T-helper 1 cell (primary cell): ENCODE measurements at places on chromosomes 13 and 19.

GRCh38 chr13:52033039-52033438 is 8.5 kb downstream of the UTP14C start:
- DNase-seq = no peak

DNA sequence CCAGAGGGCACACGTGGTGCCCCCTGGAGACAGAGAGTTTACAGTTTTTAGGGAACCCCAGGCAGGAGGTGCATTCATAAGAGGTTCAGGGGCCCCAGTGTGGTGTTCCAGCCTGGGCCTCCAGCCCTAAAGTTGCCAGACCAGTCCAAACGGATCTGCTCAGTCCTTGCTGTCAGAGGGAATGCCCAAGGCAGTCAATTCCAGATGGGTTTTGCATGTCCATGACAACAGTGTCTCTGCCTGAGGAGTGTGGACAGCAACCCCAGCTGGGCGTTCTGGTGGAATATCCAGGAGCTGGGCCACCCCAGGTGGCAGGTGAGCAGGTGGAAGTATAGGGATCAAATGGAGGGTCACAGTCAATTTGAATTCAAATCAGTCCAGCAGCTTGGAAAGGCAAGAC is 25.3 kb downstream of the FBXO27 start:
- DNase-seq = no peak

DNA sequence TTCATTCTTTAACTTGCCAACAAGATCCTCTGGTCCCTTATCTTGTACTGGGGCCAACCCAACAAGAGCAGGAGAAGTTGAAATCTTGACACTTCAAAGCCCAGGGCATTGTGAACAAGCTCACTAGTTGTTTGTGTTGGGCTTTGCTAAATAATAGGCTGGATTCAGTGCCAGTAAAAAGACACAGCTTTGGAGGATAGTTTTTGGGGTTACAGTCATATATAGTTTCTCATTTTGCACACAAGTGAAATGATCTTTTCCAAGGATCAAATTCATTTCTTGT is 30.3 kb upstream of the LRCH1 start:
- DNase-seq = no peak

- DNase-seq = peak; percentile 87
Observed at GRCh38 chr19:17469481-17470067, 750 bp upstream of the SLC27A1 start.

GRCh38 chr19:21358768-21359451 is at the start of gene ZNF738:
Gene ZNF738, plus strand, starts transcription at chr19:21359000. Its CDS starts 141 bp downstream, at chr19:21359141.
- peak; percentile 80 for DNase-seq

GRCh38 chr13:38620876-38621275 is 66.0 kb upstream of the FREM2 start:
- DNase-seq = no peak

DNA sequence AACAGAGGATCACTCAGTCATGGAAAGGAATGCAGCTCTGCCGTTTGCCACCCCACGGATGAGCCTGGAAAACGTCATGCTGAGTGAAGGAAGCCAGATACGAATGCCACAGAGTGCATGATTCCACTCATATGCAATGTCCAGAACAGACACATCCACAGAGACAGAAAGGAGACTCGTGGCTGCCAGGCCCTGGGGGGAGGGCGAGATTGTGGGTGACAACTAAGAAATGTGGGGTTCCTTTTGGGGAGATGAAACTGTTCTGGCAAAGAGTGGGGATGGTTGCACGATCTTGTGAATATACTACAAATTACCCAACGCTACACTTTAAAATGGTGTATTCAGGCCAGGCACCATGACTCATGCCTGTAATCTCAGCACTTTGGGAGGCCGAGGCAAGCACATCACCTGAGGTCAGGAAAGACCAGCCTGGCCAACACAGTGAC is 27.2 kb upstream of the NAPA start:
- DNase-seq = no peak

GRCh38 chr13:76048675-76049375 is 412.7 kb downstream of the LMO7 start:
- no peak for DNase-seq

DNA sequence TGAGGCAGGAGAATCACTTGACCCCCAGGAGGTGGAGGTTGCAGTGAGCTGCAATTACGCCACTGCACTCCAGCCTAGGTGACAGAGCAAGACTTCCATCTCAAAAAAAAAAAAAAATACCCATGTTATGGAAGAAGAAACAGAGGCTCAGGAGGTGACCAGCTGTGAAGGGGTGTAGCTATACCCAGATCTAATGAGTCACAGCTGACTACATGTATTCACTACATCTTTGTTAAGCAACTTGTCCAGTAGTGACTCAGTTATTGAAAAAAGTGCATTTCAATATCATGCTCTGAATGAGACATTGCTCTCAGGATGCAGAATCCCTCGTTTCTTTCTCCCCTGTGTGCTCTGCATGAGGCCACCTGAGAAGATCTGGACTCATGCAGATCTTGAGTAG is 16.1 kb upstream of the SPART start:
- DNase-seq = no peak

DNA sequence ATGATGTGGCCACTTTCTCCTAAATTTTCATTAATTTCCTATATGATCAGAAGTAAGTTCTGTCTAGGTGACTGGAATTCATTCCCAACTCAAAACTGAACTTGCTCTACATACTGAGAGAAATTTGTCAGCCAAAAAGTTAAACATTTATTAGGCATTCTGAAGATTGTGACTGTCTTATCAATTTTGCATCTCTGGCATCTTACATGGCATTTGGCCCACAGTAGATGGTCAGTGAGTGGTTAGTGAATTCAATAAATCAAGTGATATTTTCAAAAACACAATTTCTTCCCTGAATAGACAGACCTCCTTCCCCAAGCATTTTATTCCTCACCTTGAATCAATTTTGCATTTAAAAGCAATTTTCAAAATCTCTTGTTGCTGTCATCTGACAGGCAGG is 363.2 kb upstream of the NBEA start:
- DNase-seq = no peak

- DNase-seq = no peak
Observed at GRCh38 chr13:38412266-38412665, 62.6 kb downstream of the UFM1 start.

DNA sequence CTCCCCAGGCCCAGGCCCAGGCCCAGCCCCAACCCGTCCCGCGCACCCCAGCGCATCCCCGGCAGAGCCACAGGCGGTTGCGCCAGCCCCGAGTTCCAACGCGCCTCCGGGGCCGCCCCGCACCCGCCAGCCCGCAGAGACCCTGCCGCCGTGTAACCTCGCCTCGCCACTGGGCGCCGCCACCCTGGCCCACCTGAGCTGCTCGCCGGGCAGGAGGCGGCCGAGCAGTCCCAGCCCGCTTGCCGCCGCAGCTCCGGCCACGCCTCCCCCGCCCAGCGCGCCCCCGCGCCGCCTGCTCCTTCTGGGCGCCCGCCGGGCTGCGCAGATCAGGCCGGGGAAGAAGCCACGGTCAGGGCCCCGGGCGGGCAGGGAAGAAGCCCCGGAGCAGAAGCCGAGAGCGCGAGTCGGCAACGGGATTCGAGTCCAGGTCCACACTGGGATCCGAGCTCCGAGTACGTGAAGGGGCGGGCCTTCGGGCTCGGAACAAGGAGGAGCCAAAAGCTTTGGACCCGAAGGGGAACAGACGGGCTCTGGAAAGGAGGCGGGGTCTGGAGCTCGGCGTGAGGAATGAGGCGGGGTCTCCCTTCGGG is at the start of gene MBOAT7:
TSS of gene MBOAT7 (minus strand) at position 436 of the 590 bp plus-strand sequence. CDS start 1,072 bp downstream, outside the sequence.
- DNase-seq = no peak

DNA sequence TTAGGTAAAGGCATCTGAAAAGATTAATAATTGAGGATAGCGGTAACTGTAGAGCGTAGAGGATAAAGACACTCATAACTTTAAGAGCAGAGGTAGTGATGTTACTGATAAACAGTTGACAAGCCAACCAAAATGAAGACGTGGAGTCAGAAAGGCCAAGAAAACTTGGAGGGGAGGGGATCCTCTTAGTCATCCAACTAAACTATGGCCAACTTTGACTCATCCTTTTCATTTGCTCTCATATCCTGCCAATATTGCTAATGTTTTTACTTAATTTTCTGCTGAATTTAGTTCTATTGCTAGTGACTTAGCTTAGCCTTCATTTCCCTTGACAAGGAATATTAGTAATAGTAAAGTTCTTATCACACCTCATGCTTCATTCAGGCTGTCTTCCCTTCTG is 13.4 kb downstream of the ITGBL1 start:
- no peak for DNase-seq

GRCh38 chr13:53783471-53783870 is 754.9 kb downstream of the OLFM4 start:
- no peak for DNase-seq

GRCh38 chr13:76745261-76746200 is 140.7 kb downstream of the KCTD12 start:
- DNase-seq = no peak

GRCh38 chr19:4891066-4891465 is 11.6 kb downstream of the ARRDC5 start:
- no peak for DNase-seq

GRCh38 chr13:29853131-29853530 is 2.7 kb upstream of the UBL3 start:
- no peak for DNase-seq

- DNase-seq = no peak
Observed at GRCh38 chr19:18788529-18789421, 2.3 kb downstream of the COMP start.

DNA sequence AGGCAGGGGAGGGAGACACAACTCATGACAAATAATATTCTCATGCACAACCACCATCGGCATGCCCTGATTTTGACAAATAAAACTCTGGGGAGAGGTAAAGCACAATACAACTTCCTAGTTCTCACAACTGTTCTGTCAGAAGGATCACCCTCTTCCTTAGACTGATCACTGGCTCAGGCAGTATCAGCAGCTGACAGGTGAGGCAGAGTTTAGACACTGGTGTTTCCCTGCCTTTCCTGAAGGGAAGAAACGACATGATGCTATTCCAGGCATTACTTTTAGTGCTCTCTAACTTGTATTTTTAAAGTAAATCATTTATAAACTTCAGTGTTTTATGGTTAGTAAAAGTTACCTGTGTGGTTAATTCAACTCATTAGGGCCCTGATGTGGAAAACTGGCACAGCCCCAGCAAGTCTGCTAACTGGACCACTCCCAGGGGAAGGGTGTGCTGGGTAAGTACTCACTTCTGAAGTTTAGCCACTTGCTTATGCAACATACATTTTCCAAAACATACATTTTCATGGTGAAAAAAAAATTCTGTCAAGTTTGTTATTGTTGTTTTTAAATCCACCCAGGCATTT is 82.8 kb downstream of the CRYL1 start:
- no peak for DNase-seq

DNA sequence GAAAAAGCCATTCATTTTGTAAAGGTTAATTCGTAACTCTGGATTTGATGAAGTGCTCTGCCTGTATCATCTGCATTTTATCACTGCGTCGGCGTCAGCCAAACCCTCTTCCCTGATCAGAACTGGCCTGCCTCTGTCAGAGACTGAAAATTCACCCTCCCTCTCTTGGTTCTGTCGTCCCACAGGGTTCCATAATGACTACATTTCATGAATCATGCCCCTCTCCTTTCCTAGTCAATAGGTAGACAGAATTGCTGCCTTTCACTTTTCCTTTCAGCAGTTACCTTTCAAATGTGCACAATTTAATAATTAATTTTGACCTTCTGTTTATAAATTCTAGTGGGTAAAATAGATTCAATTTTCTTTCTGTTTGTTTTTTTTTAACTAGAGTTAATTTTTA is 423.4 kb downstream of the RFC3 start:
- DNase-seq = no peak

- DNase-seq = no peak
Observed at GRCh38 chr19:19452243-19453124, 47.0 kb downstream of the GATAD2A start.

DNA sequence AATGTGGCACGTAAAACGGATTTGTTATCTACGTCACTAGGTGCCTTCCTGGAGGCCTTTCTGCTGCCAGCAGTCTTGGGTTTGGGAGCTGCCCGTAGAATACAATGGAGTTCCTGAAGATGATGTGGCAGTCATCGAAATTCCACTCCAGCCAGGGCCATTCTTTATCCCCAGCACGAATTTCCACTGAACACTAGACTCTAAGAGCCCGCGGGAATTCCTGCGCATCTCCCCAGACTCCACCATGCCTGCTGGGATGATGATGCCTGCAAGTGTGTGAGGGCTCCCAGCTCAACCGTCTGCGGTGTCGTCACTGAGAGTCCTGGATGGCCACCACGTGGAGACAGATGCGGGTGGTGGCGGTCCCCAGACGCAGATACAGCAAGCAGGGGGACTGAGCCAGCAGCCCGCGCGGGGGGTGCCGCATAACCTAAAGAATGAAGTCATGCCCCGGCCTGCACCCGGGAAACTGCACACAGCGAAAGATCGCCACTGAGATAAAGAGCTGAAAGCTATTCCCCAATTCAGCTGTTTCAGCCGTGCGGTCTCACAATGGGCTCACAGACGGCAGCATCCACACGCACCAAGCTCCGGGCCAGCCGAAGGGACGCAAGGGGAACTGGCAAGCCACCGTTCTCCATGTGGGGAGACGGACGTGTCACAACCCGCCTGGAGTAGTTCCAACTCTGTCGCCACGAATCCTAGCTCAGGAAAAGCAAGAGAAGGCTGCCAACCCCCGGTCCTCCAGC is 41.1 kb downstream of the COL4A1 start:
- no peak for DNase-seq

- no peak for DNase-seq
Observed at GRCh38 chr13:111253365-111253872, 67.0 kb upstream of the TEX29 start.

DNA sequence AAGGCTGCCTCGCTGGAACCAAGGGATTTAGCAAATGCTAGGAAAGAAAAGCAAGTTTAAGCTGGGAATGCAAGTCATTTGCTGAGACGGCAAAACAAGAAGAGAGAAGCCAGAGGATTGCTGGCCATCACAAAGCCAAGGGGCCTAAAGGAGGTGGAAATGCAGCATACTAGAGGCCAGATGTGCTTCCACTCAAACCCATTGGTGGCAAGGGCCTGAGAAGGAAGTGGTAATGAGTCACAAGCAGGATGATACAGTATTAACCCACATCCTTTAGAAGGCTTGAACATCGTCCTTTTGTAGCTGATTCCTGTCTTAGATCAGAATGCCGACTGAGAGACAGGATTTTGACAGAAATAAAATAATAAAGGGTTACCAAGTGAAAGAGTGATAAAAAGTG is 68.2 kb downstream of the ITGBL1 start:
- no peak for DNase-seq

DNA sequence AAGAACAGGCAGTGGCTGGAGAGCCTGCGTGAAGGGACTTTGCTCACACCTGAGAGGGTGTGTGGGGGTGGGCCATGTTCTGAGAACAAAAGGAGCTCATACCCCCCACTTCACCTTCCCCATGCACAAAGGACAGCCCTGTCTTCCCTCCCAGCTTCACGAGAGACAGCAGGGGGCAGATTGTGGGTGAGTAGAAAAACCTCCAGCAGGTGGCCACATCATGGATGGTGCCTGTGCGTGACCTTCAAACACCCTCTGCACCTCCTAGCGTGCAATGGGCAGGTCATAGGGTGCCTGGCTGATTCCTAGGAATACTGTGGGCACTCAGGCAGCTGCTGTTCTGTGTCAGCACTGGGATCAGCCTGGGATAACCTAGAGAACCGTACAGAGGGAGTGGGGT is 36.3 kb upstream of the PSG9 start:
- no peak for DNase-seq

GRCh38 chr13:46604226-46604990 is 51.4 kb downstream of the LRCH1 start:
- no peak for DNase-seq
